T-cell (primary cell): ENCODE measurements at places on chromosomes 7 and 10. TPM values are rescaled to one million over a fixed set of nuclear protein-coding genes. Genes with fewer than 3 reads are reported as not detected.

GRCh38 chr7:130554481-130554880 lies 62.6 kb downstream of the MEST start:
- H3K27me3 ChIP-seq = no peaks in the 10 kb centered on the region
- H3K27ac ChIP-seq = no peak overlapping the region
- no peak for DNase-seq
- H3K4me3 ChIP-seq = no peak overlapping the region
- no peaks in the 10 kb centered on the region for H3K36me3 ChIP-seq

- no peak overlapping the region for H3K4me3 ChIP-seq
- H3K27ac ChIP-seq = no peak overlapping the region
- no peaks in the 10 kb centered on the region for H3K36me3 ChIP-seq
- H3K4me1 ChIP-seq = no peaks in the 10 kb centered on the region
- DNase-seq = no peak
- no peaks in the 10 kb centered on the region for H3K27me3 ChIP-seq
Observed at GRCh38 chr7:155922067-155922816, 110.0 kb upstream of the SHH start.

- H3K4me3 ChIP-seq = no peak overlapping the region
- H3K36me3 ChIP-seq = peaks cover 4% of the 10 kb centered on the region
- no peaks in the 10 kb centered on the region for H3K27me3 ChIP-seq
- no peak overlapping the region for H3K27ac ChIP-seq
Observed at GRCh38 chr10:103123282-103124024, 69.6 kb downstream of the NT5C2 start.

- H3K27ac ChIP-seq = no peak overlapping the region
- H3K4me1 ChIP-seq = peaks cover 5% of the 10 kb centered on the region
- no peak overlapping the region for H3K4me3 ChIP-seq
- no peak for DNase-seq
- H3K36me3 ChIP-seq = no peaks in the 10 kb centered on the region
Observed at GRCh38 chr10:132069849-132070182, 4.1 kb downstream of the JAKMIP3 start.

The ACSM6 gene
- total RNA-seq = not detected

- no peak overlapping the region for H3K27ac ChIP-seq
- H3K4me1 ChIP-seq = peaks cover 11% of the 10 kb centered on the region
- no peak for DNase-seq
- H3K4me3 ChIP-seq = no peak overlapping the region
- peaks cover 3% of the 10 kb centered on the region for H3K36me3 ChIP-seq
Observed at GRCh38 chr7:72919256-72919775, 5.6 kb upstream of the POM121 start.

- H3K4me3 ChIP-seq = no peak overlapping the region
- no peaks in the 10 kb centered on the region for H3K36me3 ChIP-seq
- no peak for DNase-seq
Observed at GRCh38 chr10:767211-767610, 77.7 kb upstream of the DIP2C start.

The COL1A2 gene
- not detected for total RNA-seq

- no peak for DNase-seq
- no peak overlapping the region for H3K27ac ChIP-seq
- H3K4me3 ChIP-seq = peak overlapping the region; percentile 77
- peaks cover 2% of the 10 kb centered on the region for H3K4me1 ChIP-seq
- H3K27me3 ChIP-seq = peaks cover 25% of the 10 kb centered on the region
Observed at GRCh38 chr7:20329389-20330238, 1.1 kb upstream of the ITGB8 start.

The ZC3HAV1L gene
- 5.1 TPM for total RNA-seq

DNA sequence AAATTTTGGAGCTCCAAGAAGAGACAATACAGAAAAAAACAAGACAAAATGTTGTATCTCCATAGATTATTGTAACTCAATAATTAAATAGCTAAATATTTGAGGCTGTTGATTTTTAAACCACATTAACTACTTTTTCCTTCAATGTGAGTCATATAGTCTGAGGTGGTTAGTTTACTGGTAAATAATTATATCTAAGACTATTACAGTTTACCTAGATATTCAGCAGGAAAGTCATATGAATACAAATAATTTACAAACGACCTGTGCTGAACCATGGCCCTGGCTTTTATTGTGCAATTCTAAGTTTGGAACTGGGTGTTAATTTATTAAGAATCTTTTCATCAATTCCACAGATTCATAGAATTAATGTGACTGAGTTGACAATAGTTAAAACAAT lies 22.2 kb downstream of the CREB5 start:
- no peak overlapping the region for H3K4me3 ChIP-seq
- H3K36me3 ChIP-seq = no peaks in the 10 kb centered on the region
- no peaks in the 10 kb centered on the region for H3K4me1 ChIP-seq
- DNase-seq = no peak

GRCh38 chr10:86649471-86650150 lies 4.7 kb upstream of the OPN4 start:
- H3K27ac ChIP-seq = no peak overlapping the region
- no peak for DNase-seq

- no peaks in the 10 kb centered on the region for H3K27me3 ChIP-seq
- no peak overlapping the region for H3K4me3 ChIP-seq
- DNase-seq = no peak
Observed at GRCh38 chr7:94525923-94526322, 16.3 kb downstream of the CASD1 start.

The LEP gene
- not detected for total RNA-seq

The GOLGA7B gene
- 11.5 TPM for total RNA-seq

GRCh38 chr10:4532467-4532866 lies 293.5 kb upstream of the AKR1E2 start:
- H3K27ac ChIP-seq = no peak overlapping the region
- no peak for DNase-seq
- no peak overlapping the region for H3K4me3 ChIP-seq

DNA sequence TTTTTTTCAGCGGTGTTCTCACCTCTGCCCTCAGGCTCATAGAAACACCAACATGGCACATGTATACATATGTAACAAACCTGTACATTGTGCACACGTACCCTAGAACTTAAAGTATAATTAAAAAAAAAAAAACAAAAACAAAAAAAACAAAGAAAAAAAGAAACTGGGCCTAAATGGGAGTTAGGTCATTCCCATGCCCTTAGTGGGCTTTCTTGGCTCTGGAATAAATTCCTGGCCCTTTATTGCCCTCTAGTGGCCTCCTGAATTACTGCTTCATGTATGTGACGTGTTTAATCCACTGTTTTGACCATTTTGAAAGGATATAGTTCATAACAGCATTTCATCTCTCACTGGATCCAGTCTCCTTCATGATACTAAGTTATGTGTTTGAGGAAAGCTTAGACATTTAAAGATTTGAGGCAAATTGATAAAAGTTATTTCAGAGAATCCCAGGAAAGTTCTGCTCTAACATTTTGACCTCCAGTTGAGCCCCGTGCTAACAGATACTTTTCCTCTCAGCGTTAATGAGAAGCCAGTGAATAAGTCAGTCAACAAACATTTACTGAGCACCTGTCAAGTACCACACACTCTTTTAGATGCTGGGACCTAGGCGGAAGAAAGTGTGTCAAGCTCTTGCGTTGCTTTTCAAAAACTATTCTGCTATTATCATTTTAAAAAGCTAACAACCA lies 54.7 kb upstream of the SYPL1 start:
- no peak overlapping the region for H3K27ac ChIP-seq
- H3K27me3 ChIP-seq = no peaks in the 10 kb centered on the region
- no peaks in the 10 kb centered on the region for H3K36me3 ChIP-seq
- no peaks in the 10 kb centered on the region for H3K4me1 ChIP-seq

GRCh38 chr7:55310287-55311025 lies 54.7 kb upstream of the LANCL2 start:
- no peaks in the 10 kb centered on the region for H3K4me1 ChIP-seq
- no peaks in the 10 kb centered on the region for H3K36me3 ChIP-seq
- DNase-seq = no peak
- H3K27me3 ChIP-seq = peaks cover 6% of the 10 kb centered on the region
- H3K4me3 ChIP-seq = no peak overlapping the region

The PAPOLB gene
- total RNA-seq = not detected

DNA sequence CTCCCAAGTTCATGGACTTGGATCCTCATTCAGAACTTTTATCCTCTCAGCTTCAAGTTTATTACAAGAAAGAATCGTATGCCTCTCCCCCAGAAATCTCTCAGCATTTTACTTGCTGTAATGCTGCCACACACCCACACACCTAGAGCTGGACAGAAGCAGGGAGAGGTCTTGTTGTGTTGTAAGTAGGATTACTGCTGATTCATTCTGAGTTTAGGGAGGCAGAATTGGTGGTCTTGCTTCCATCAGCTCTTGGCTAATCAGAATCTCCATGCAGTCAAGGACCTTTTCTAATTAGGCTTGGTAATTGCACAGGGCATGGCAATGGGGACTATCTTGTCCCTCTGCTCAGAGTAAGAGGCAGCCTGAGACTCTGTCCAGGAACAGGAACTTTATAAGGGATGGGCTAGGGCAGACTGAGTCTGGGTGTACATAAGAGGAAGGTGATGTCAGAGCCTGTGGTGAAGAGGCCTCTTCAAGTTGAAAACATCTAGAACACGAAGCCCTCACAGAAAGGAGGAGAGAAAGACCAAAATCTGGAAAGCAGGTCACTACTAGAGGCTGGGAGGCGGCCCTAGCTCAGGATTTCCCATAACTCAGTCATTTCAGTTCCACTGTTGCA lies 7.0 kb upstream of the PTPRE start:
- no peaks in the 10 kb centered on the region for H3K4me1 ChIP-seq
- no peak overlapping the region for H3K27ac ChIP-seq
- no peaks in the 10 kb centered on the region for H3K36me3 ChIP-seq
- DNase-seq = no peak
- no peak overlapping the region for H3K4me3 ChIP-seq
- H3K27me3 ChIP-seq = no peaks in the 10 kb centered on the region

GRCh38 chr7:83925860-83926259 lies 268.7 kb downstream of the SEMA3A start:
- no peaks in the 10 kb centered on the region for H3K27me3 ChIP-seq
- H3K27ac ChIP-seq = no peak overlapping the region
- no peak for DNase-seq
- H3K36me3 ChIP-seq = no peaks in the 10 kb centered on the region

- H3K4me1 ChIP-seq = peaks cover 14% of the 10 kb centered on the region
- peaks cover 20% of the 10 kb centered on the region for H3K36me3 ChIP-seq
- no peak overlapping the region for H3K4me3 ChIP-seq
- H3K27me3 ChIP-seq = no peaks in the 10 kb centered on the region
- no peak for DNase-seq
Observed at GRCh38 chr7:836429-836828, 4.2 kb downstream of the SUN1 start.

The ACTR3C gene
- 14.6 TPM for total RNA-seq

- no peak overlapping the region for H3K4me3 ChIP-seq
- H3K27me3 ChIP-seq = no peaks in the 10 kb centered on the region
- DNase-seq = no peak
- no peak overlapping the region for H3K27ac ChIP-seq
- H3K4me1 ChIP-seq = peaks cover 4% of the 10 kb centered on the region
Observed at GRCh38 chr10:4647109-4647785, 178.8 kb upstream of the AKR1E2 start.

The CDNF gene
- 1.5 TPM for total RNA-seq

The UCN3 gene
- not detected for total RNA-seq

DNA sequence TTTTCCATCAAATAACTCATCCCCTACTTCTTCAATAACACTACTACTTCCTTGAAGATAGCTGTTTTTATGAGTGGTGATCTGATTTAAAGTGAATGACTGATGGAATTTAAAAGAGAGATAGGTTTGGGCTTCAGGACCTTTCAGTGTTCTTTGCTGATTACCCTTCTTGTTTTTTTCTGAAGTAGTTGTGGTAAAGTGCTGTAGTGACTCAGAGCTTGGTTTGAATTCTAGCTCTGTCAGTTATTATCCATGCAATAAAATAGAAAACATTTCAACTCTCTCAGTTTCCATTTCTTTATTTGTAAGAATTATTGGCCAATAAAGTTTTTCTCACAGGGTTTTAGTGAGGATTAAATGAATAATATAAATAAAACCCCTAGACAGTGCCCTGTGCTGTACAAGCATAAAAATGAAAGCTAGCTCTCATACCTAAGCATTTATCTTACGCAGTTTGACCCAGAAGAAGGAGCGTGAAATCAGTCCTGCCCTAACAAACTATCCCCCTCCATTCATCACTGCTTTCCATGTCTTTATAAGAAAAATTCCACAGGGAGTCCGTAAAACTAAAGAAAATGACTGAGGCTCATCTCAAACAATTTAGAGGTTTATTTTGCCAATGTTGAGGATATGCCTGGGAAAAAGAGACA lies 25.1 kb upstream of the AKAP9 start:
- DNase-seq = no peak
- H3K27me3 ChIP-seq = no peaks in the 10 kb centered on the region
- no peak overlapping the region for H3K4me3 ChIP-seq
- no peak overlapping the region for H3K27ac ChIP-seq
- H3K4me1 ChIP-seq = peaks cover 2% of the 10 kb centered on the region

The ANKRD61 gene
- not detected for total RNA-seq

GRCh38 chr7:137986252-137987017 lies 15.5 kb downstream of the CREB3L2 start:
- H3K4me3 ChIP-seq = no peak overlapping the region
- H3K36me3 ChIP-seq = no peaks in the 10 kb centered on the region
- no peaks in the 10 kb centered on the region for H3K27me3 ChIP-seq
- H3K4me1 ChIP-seq = peaks cover 6% of the 10 kb centered on the region
- DNase-seq = no peak

DNA sequence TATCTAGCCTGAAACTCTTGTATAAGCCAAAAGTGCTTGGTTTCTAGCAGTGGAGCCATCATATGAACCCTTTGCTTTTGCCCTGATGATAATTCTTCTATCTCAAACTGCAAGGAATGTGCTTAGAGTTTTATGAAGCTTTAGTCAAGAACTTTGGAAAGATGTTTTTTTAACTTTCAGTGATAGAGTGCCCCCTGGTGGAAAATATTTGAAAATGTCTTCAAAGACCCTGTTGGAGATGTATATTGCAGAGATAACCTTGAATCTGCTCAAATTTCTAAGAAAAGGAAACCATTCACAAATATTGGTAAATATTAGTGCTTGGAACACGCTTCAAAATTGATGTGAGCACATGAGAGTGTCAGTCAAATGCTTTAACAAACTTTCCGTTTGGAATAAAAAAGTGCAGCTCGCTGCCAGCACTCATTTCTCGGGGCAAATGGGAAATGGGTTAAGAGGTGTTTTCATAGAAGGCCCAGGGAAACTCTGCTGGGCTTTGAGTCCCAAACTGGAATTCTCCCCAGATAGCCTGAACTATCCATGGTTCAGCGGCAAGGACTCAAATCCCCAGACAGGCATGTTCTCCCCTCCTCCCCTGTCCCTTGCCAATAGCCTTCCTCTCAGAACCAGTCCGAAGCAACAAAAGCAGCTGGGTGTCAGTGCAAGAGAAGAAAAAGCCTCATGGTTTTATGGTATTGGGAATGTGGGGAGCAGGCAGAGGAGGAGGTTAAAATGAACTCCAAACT lies 129.3 kb downstream of the MYOF start:
- no peak for DNase-seq
- H3K27ac ChIP-seq = no peak overlapping the region
- no peak overlapping the region for H3K4me3 ChIP-seq
- H3K27me3 ChIP-seq = no peaks in the 10 kb centered on the region
- no peaks in the 10 kb centered on the region for H3K4me1 ChIP-seq
- H3K36me3 ChIP-seq = no peaks in the 10 kb centered on the region
